ENCODE measurements at places on chromosomes 2 and 18. TPM values are rescaled to one million over a fixed set of nuclear protein-coding genes. Genes with fewer than 3 reads are reported as not detected.

The VWA3B gene
- total RNA-seq = not detected

DNA sequence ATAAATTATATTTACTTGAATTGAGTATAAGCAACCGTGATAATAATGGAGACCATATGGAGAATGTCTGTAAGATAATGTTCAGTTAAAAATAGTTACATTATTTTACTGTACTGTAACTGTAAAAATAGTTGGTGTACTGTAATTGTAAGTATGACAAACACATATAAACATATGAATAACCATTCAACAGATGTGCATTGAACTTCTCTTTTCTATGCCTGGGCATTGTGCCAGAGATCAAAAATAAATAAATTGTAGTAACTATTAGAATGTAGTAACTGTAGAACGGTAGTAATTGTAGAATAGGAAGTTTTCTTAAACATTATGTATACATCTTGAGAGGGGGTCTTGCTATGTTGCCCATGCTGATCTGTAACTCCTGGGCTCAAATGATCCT lies 287.4 kb upstream of the EPAS1 start:
- H3K4me1 ChIP-seq = no peaks in the 10 kb centered on the region
- no peak for DNase-seq
- H3K27me3 ChIP-seq = no peaks in the 10 kb centered on the region

DNA sequence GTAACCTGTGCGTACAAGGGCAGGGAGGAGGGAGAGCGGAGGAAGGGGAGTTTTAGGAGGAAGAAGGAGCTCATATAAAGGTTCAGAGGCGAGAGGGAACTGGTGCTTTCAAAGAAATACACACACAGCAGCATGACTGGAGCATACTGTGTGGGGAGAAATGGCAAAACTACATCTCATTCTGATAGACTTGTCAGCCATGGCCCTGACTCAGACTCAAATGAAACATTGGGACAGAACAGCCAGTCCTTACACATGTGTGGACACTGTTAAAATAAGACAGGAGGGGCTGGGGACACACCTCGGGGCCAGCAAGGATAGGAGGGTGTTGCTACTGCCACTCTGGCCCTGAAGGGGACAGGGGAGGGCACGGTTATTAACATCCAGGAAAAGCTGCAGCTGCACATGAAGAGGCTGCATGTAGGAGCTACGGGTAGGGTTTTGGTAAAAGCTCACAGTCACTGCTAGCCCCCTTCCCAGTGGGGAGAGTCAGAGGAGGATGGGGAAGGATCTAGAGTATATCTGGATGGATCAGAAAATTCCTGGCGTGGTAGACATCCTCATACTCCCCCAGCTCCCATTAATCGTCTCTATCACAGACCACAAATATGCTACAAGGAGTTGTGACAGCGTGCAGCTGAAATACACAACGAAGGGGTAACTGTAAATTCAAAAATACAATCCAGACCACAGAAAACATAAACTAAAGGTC lies 110.5 kb downstream of the GATA6 start:
- H3K27me3 ChIP-seq = no peaks in the 10 kb centered on the region
- H3K36me3 ChIP-seq = no peaks in the 10 kb centered on the region
- H3K4me3 ChIP-seq = no peak overlapping the region
- no peaks in the 10 kb centered on the region for H3K4me1 ChIP-seq
- H3K27ac ChIP-seq = no peak overlapping the region

DNA sequence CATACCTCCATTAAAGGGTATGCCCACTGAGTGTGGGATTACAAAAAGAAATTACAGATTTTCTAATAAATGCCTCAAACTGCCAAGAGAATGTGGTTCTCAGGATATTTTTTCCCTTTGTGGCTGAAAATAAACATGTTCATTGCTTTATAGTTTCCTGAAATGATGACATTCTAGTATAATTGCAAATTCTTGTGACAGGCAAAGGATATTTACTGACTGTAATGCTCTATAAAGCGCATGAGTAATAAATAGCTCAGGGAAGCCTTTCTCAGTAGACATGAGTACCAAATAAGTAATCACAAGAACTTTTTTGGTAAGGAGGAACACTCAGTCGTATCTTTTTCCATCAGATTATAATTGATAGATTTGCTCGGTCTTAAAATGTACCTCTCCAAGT lies 72.3 kb downstream of the FTCDNL1 start:
- H3K27ac ChIP-seq = no peak overlapping the region
- no peaks in the 10 kb centered on the region for H3K36me3 ChIP-seq
- H3K4me1 ChIP-seq = no peaks in the 10 kb centered on the region
- DNase-seq = no peak
- no peaks in the 10 kb centered on the region for H3K27me3 ChIP-seq
- H3K4me3 ChIP-seq = no peak overlapping the region

DNA sequence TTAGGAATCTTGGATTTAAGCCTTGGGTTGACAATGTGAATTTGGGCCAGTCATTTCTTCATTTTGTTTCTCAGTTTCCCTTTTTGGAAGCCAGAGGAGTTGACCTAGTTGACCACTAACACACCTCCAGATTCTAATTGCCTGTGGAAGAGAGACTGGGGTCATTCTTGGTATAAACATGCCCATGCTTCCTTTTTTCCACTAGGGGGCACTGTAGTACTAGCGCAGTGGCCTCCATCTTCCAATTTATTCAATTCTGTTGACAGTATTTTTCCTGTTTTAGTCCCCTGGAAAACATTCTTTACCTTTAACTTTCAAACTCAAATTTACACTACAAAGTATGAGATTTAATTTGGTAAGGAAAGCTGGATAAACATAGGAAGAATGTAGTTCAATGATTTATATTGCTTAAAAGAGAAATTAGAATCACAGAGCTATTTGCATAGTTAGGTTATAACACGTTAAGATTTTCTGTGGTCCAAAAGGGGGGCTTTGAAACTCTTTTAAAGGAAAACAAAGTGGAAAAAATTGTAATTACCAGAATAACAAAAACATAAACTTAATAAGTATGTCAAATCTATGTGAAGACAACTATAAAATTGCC lies 57.5 kb upstream of the AGPS start:
- H3K4me3 ChIP-seq = no peak overlapping the region
- no peak for DNase-seq
- peaks cover 4% of the 10 kb centered on the region for H3K4me1 ChIP-seq
- H3K27ac ChIP-seq = no peak overlapping the region

DNA sequence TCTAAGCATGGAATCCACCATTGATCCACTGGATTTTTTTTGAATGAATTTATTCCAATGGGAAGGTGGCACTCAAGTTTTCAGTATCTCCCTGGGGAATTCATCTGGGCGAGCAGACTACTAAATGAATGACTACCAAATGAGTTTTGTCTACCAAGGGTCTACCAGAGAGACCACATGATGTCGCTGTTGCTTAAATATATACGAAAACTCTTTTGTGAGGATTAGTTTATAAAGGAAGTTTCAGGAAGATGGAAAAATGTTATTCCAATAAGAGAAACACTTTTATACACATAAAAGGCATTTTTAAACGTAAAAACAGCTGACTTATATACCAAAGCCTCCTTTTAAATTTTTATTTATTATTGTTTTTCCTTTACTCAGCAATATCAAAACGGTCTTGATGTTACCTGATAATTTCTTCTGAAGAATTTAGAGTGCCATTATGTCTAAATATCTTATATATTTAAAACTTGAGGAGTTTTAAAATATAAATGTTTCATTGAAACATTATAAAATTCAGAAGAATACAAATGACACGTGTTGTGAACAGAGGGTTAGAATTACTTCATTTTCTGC lies 139.7 kb downstream of the HRH4 start:
- no peaks in the 10 kb centered on the region for H3K36me3 ChIP-seq
- no peaks in the 10 kb centered on the region for H3K27me3 ChIP-seq
- H3K27ac ChIP-seq = no peak overlapping the region
- no peak overlapping the region for H3K4me3 ChIP-seq

DNA sequence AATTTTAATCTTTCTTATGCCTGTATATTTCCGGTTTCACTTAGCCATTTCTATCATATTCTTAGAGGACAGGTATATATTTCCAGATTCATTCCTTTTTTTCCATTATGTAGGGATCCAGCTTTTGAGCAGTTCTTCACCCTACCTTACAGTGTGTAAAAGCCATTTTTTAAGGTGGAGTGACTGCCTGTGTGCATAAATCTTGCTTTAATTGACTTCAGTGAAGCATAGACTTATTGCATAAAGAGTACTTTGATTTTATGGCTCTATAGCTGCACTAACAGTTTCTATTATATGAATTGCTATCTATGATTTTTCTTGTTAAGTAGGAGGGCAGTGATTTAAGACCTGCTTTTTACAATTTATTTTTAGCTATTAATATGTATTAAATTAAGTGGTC lies 132.6 kb downstream of the NYAP2 start:
- H3K36me3 ChIP-seq = no peaks in the 10 kb centered on the region
- no peak for DNase-seq
- H3K27me3 ChIP-seq = no peaks in the 10 kb centered on the region
- no peaks in the 10 kb centered on the region for H3K4me1 ChIP-seq
